Stimulated activated CD8-positive, alpha-beta memory T cell treated with anti-CD3 and anti-CD28 coated beads, Interleukin-4, amount 100 ng/mL, for 4 hours (primary cell): ENCODE measurements at places on chromosomes 6 and 20.

- DNase-seq = no peak
These were observed 238.0 kb downstream of the COL12A1 start for GRCh38 chr6:74967821-74968220.

DNA sequence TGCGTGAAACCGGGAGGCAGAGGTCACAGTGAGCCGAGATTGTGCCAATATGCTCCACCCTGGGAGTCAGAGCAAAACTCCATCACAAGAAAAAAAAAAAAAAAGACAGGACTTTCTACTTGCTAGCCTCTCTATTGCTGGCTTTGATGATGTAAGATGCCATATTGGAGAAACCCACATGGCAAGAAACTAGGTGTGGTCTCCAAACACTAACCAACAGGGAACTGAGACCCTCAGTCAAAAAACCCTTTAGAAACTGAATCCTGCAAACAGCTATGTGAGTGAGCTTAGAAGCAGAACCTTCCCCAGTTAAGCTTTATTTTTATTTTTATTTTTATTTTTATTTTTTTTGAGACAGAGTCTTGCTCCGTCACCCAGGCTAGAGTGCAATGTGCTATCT is 18.4 kb upstream of the ZBTB22 start:
- DNase-seq = no peak

- DNase-seq = no peak
These were observed 49.3 kb upstream of the E2F3 start for GRCh38 chr6:20352346-20352745.

DNA sequence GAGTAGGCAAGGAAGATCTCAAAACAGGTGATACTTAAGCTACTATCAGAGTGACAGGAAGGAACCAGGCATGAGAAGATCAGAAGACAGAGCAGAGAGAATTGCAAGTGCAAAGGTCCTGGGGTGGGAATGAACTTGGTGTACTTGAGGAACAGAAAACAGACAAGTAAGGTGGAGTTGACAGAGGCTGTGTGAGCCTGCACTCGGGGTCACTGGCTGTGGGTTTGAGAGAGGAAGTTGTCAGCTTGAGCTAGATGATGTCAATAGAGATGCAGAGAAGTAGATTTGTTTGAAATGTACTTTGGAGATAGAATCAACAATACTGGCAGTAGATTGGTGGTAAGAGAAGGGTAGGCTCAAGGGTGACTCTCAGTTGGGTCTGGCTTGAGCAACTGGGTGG is 209.5 kb downstream of the CLIC5 start:
- no peak for DNase-seq

GRCh38 chr6:14333556-14334305 is 216.2 kb downstream of the CD83 start:
- DNase-seq = no peak

- DNase-seq = no peak
These were observed 20.1 kb downstream of the NT5E start for GRCh38 chr6:85470023-85470410.

DNA sequence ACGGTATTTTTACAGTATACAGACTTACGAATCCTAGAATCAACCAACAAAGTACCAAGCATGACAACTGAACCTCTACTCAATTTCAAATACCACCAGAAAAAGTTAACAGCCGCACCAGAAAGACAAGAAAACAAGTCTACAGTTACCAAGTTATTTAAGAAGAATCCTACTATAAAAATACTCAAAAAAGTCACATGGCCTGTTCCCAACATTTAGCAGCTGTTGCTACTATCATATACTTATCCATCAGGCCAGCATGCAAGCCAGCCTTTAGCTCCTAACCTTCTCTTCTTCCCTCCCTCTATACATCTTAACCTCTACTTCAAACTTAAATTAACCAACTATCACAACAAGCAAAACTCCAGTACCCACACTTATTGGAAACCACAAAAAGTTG is 1.9 kb downstream of the SYNCRIP start:
- no peak for DNase-seq

DNA sequence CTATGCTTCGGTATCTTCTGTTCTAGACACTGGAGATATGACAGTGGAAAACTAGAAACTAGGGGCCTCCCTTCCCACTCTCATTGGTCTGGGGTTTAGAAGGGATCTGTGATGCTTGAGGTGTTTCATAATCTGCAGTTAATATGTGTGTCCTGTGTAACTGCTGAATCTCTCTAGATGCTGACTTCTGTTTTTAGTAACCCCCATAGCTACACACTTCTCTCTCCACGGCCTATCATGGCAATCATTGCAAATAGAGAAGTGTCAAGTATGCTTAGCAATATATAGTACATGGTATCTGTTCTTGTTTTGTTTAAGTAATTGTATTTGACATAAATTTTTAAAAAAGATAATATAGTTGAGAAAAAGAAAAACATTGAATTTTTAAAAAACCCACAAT is 394.6 kb upstream of the MMS22L start:
- DNase-seq = no peak

DNA sequence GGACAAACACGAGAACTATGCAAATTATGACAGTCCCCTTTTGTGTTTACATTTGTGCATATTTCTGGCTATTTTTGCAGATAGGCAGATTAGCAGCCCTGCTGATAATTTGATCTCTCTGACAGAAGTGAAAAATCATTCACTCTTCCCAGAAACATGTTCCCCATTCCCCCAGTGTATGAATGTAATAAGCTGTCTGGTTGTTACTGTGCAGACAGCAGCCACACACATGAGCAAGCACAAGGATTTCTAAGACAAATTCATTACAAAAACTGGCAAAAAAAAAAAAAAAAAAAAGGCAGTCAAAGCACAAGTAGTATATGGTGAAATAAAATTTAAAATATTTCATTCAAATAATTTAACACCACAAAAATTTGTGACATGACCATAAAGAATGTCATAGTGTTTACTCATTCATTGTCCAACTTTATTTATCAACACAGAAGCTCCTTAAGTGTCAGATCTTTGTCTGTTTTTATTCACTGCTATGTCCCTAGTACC is 95.5 kb upstream of the VGLL2 start:
- no peak for DNase-seq

- DNase-seq = no peak
These were observed 127.1 kb downstream of the COL9A1 start for GRCh38 chr6:70175770-70176169.

DNA sequence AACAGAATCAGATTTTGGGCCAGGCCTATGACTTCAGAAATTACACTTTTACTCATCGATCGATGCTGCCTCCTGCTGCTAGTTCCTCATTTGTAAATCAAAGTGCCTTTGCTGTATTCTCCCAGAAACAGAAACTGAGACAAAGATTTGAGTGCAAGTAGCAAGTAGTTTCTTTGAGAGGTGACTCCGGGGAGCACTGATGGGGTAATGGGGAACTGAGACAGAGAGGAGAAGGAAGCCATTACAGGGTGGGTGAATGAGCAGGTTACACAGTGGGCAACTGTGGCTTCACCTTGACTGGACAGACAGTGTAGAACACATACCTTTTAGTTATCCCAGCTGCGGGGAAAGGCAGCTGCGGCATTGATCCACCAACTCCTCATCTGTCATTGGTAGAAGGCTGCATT is 9.7 kb upstream of the CD40 start:
- no peak for DNase-seq

DNA sequence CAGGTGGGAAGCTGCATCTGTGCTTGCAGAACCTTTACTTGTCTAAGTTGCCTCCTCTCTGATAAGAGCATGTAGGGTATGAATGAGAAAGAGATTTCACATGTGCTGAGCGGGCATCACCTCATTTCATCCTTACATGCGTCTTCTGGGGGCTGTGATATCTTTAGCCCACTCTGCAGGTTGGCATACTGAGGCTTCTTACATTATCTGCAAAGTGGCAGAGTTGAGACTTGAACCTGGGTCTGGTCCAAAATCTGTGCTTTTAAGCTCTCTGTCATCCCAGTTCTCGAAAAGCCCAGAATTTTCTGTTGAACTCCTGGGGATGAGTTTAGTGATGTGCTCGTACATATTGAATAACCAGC is 2.0 kb upstream of the SRC start:
- DNase-seq = no peak

- no peak for DNase-seq
These were observed 48.9 kb upstream of the RALGAPA2 start for GRCh38 chr20:20761301-20761700.

- DNase-seq = no peak
These were observed 38.5 kb downstream of the EPB41L2 start for GRCh38 chr6:131024565-131024964.

GRCh38 chr6:135995545-135995898 is 144.0 kb downstream of the PDE7B start:
- no peak for DNase-seq

GRCh38 chr20:7379621-7380220 is 560.5 kb downstream of the HAO1 start:
- DNase-seq = no peak

DNA sequence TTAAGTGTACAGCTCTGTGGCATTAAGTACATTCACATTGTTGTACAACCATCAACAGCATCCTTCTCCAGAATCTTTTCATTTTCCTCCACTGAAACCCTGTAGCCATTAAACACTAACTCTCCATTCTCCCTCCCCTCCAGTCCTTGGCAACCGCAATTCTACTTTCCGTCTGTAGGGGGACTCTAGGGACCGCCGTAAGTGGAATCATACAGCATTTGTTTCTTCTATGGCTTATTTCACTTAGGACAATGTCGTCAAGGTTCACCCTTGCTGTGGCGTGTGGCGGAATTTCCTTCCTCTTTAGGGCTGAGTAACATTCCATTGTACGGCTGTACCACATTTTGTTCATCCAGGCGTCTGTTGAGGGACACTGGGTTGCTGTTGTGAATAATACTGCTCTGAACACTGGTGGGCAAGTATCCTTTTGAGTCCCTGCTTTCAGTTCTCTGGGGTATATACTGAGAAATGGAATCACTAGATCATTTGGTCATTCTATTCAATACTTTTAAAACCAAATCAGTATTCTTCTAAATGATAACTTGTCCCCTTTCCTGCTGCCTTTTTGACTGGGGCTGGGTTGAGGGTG is 50.7 kb downstream of the PPP1R3G start:
- DNase-seq = no peak

DNA sequence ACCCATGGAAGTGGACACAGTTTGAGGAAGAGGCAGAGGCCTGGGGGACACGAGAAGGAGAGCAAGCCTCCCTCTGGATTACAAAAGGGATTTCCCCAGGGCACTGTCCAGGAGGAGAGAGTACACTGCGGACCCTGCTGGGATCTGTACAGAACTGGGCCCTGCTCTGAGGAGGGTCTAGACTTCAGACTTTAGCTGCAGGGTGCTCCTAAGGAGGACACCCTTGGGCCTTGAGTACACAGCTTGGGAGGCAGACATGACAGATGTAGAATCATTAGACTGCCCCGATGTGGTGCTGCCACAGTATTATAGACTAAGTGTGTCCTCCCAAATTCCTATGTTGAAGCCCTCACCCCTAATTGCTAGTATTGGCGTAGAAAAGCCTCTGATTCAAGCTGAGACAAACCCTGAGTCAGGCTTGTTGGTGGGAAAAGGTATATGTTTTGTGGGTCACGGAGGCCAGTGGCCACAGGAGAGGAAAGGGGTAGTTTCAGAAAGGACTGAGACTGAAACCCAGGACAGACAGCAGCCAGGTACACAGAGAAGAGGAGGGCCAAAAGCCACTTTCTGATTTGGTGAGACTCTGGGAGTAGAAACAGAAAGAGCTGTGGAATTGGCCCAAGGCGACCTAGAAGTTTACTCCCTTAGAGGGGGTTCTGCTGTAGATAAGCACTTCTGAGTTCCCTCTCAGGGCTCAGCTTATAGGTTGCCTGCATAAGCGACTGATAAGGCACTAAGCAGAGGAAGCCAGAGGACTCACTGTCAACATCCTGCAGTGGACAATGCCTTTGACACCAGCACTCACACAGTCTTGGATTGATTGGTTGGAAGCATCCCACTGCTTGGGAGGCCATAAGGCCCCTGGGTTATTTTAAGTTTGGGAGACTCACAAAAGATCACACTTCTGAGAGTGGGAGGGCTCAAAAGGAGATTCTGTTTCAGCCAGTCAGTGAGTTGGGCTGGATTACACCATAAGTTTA is 16.5 kb upstream of the SH3BGRL2 start:
- DNase-seq = no peak

GRCh38 chr6:66128656-66129055 is 421.6 kb upstream of the EYS start:
- DNase-seq = no peak

- no peak for DNase-seq
These were observed 83.4 kb downstream of the TXNDC5 start for GRCh38 chr6:7827142-7827541.

DNA sequence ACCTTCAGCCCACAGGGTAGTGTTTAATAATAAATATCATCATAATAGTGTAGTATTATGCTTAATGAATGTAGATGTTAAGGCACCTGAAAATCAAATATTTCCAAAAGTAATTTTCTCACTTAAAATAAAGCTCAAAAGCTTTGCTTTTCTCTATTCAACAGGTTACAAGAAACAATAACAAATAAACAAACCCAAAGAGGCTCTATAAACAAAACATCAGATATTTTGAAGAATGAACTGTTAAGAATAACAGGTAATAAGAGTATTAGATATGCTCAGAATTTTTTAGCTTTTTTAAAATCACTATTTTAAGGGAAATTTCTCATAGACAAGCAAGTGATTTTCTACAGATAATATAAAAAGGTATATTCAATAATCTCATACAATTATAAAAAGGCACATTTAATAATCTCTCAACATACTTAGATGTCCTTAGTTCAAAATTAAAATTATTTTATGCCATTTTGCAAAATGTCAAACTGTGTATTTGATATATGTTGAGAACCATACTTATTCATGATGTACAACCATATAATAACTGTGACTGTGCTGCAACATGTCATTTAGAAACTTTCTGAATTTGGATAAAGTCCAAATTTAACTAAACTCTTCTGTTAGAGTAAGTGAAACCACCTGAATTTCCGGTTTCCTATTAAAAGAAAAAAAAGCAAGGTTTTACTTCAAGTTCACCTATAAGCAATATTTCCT is 35.8 kb downstream of the PHIP start:
- DNase-seq = no peak

DNA sequence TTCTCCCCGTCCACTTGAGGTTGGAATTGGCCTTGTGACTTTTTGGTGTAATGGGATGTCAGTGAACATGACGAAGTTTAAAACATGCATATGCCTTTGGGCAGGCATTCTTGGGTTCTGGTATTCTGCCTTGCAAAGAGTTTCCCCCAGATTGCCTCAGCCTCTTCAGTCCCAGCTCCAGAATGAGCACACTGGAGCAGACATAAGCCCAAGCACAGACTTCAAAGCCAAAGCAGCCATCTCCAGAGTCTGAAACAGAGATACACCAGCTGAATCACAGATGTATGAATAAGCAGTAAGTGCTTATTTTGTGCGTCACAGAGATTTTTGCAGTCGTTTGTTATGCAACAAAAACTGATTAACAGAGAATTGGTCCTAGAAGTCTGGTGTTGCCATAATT is 546.0 kb downstream of the FRK start:
- no peak for DNase-seq

- no peak for DNase-seq
These were observed 128.5 kb downstream of the HFE start for GRCh38 chr6:26215585-26216358.

GRCh38 chr6:31401403-31401802 is 2.0 kb upstream of the MICA start:
- no peak for DNase-seq

- no peak for DNase-seq
These were observed 637.4 kb downstream of the CD109 start for GRCh38 chr6:74333406-74333805.
